AG10803 (cell line): ENCODE measurements at places on chromosomes 16 and 17.

GRCh38 chr16:11250091-11250785 is 5.8 kb downstream of the SOCS1 start:
- DNase-seq: no peak

DNA sequence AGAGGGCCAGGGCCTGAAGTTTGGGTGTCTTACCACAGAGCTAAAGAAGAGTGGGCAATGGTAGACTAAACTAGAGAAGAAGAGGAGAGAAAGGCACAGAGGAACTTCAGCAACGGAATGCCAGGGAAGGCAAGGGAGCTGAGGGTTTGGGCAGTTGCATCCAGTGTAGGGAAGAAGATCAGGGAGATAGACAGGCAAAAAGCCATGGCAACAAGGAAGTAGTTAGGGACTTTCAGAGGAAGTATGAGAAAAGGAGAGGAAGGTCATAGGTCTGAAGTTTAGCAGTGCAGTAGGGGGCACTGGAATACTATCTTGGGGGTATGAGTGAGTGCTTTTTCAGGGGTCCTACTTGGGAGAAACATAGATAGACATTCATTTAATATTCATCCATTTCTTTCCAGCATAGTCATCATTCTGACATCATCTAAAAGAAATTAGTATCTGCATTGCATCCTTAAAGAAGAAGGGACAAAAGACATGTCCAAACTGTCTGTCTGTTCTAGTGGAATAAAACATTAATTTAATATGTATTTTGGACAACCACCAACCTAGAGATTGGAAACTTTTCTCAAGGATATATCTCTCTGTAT is 2.2 kb upstream of the NF1 start:
- DNase-seq: no peak

- DNase-seq: no peak
Observed at GRCh38 chr17:81537343-81537855, 9.2 kb downstream of the FSCN2 start.

DNA sequence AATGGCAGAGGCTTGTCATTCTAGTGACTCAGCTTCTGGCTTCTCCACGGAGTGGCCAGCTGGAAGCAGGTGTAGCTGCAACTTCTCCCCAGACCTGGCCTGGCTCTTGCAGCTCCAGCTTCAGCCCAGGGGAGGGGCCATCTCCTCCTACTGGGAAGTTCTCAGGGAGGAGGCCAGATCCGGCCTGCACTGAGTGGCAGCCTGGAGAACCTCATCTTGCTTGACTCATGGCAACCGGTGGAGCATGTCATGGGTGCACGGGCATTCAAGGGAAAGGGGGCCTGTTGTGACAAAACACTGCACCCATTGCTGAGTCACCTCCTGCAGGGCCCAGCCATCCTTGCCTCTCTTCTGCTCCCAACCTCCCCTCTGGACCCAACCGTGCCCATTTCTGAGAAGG is 273.9 kb upstream of the MAF start:
- no peak for DNase-seq

DNA sequence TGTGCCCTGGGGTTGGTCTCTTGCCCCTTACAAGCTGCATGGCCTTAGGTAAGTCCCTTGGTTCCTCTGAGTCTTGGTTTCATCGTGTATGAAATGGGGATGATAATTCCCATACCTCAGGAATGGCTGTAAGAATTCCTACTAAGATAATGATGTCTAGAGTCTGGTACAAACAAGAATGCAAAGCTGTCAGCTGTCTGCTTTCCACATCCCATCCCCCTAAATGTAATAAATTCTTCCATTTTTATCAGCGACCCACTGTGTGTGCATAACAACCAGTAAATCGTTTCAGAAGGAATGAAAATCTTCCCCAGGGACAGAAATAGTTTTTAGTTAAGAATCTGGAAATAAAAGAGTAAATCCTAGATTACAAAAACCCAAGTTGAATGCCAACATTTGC is 95.4 kb downstream of the CPPED1 start:
- no peak for DNase-seq

DNA sequence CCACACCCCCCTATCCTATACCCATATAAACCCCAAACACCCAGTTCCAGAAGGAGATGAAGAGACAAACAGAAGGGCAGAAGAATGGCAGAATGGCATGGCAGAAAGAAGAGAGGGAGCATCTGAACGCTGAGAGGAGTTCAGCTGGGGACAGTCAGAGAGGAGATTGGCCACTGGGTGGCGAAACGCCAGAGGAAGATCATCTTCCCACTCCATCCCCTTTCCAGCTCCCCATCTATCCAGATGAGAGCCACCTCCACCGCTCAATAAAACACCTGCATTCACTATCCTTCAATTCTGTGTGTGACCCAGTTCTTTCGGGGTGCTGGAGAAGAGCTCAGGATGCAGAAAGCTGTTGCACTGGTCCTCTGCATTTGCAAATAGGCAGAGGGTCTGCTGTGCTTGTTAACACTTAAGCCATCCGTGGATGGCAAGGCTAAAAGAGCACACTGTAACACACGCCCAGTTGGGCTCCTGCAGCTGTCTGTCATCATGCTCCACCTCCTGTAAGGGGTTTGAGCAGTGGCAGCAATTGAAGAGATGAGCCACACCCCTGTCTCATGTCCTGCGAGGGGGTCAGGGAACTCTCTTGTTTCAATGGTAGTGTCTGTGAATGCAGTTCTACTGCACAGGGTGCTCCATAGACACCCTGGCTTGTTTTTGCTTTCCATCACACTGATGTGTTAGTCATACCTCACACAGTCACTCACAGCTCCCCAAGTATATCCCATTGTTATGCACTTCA is 1034.8 kb upstream of the RBFOX1 start:
- DNase-seq: no peak

DNA sequence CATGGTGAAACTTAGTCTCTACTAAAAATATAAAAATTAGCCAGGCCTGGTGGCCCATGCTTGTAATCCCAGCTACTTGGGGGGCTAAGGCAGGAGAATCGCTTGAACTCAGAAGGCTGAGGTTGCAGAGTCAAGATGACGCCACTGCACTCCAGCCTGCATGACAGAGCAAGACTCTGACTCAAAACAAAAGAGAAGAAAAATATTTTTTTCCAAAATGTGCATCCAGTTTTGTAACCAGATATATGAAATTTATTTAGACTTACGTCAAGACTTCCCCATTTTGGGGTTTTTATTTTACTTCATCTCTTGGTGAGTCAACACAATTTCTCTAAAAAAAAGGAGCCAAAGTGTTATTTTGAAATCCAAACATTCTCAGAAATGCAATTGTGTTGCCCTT is 5.5 kb upstream of the TM4SF5 start:
- DNase-seq: peak; percentile 13

GRCh38 chr16:55506708-55507107 is 2.2 kb upstream of the LPCAT2 start:
- no peak for DNase-seq

DNA sequence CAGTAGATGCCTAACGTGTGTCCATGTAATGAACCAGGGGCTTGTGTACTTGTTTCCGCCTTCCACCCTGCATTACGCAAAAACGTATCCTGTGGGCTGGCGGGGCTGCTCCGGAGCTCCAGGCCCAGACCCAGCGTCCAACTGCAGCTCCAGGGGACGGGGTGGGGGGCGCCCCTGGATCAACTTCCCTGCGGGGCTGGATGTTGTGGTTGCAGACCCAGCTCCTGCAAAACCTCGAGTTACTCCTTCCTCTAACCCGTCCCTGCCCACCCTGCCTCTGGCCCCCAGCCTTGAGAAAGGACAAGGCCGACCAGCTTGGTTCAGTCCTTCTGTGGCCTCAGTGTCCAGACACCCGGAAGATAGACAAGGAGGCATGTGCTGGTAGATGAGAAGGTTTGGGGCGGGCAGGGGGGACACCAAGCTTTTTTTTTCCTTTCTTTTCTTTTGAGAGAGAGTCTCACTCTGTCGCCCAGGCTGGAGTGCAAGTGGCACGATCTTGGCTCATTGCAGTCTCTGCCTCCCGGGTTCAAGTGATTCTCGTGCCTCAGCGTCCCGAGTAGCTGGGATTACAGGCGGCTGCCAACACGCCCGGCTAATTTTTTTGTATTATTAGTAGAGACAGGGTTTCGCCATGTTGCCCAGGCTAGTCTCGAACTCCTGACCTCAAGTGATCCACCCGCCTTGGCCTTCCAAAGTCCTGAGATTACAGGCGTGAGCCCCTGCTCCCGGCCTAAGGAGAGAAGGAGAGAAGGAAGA is 731 bp upstream of the EXOC7 start:
- no peak for DNase-seq

DNA sequence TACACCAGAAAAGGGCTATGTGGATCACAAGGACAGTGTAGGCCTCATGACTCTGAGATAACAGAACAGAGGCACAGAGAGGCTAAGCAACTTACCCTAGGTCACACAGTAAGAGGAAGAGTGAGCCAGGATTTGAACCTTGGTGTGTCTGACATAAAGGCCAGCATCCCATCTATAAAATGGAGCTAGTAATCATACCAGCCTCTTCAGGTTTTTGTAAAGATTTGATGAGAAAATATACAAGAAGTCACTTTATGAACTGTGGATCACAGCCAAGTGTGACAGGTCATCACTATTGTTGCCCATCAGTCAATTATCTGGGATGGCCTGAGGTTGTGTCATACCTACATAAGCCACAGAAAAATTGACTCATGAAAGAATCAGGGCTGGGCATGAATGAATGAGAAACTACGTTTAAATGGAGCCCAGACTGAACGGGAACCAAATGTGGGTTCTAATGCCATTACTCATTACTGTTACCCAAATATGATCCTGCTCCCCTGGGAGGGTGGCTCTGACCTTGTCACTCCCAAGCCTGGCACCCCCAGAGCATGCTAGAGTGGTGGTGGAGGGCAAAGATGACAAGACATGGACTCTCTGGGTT is 21.0 kb downstream of the FBXO39 start:
- DNase-seq: peak; percentile 54

DNA sequence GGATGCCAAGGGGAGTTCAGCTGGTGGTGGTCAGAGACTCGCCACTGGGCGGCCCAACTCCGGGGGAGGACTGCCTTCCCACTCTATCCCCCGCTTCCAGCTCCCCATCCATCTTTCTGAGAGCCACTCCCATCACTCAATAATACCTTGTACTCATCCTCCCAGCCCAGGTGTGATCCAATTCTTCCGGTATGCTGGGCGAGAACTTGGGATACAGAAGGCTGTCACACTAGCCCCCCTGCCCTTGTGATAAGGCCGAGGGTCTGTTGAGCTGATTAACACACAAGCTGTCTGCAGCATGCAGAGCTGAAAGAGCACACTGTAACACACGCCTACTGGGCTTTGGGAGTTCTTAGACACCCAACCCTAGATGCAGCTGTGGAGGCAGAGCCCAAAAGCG is 460.4 kb upstream of the EEF2KMT start:
- no peak for DNase-seq

GRCh38 chr16:57127037-57127763 is 34.8 kb downstream of the CPNE2 start:
- DNase-seq: no peak

DNA sequence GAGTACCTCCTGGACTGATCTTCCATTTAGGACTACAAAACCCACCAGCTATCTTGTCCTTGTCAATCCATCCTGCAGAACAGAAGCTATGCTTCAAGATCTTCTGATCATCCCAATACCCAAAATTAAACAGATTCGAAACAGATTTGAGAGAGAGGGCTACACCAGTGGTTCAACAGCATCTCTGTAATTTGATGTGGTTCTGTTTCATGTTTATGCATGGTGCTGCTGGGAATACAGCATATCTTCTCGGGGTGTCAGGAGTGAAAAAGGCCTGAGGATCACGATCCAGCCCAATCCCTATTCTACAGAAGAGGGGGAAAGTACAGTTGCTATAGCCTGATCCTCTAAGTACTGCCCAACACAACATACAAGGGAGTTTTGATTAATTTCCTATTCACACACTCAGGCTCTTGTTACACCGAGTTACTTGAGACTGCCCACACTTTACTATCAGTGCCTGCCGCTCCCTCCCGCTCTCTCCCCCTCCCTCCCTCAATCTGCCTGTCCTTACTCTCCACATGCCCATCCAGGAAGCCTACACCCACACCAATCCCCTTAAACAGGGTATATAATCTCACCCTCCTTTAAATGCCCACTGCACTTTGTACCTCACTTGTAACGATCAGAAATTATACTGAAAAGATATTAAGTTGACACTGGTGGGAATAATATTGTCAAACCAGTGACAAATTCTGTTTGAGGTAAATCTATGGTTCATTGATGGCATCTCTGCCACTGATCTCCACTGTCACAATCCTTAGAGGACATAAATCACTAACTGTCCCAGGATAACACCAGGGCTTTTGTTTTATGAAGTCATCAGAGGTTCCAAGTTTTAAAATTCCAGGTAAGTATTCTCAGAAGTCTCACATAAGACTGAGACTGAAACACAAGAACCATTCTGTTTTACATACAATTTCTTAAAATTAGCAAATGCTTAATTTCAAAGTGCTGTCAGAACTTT is 89.3 kb upstream of the PLEKHM1 start:
- DNase-seq: no peak

GRCh38 chr17:40827746-40828453 is 5.5 kb upstream of the KRT10 start:
- no peak for DNase-seq

DNA sequence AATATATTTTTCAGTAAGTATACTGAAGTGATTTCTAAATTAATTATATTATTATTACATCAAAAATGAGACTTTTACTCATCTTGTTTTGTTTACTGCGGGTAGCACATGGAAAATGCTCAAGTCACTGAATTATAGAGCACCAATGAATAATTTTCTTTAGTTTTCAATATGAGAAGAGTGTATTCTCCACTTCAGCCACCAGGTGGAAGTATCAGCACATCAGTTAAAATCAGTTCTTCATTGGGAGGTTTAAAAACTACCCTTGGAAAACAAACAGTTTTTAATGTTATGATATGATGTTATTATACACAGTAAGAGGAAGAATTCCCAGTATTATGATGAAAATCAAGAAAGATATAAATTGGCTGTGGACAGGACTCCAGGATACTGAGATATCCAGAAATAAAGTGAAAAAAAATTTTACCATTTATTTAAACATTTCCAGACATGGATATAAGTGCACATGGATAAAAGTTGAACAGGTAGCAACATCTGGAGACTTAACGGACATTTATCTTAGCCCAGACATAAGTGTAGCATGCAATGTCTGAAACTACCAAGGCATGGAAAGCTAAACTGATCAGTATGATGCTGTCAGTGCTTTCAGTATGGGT is 467.3 kb downstream of the KCNJ2 start:
- DNase-seq: peak; percentile 42

DNA sequence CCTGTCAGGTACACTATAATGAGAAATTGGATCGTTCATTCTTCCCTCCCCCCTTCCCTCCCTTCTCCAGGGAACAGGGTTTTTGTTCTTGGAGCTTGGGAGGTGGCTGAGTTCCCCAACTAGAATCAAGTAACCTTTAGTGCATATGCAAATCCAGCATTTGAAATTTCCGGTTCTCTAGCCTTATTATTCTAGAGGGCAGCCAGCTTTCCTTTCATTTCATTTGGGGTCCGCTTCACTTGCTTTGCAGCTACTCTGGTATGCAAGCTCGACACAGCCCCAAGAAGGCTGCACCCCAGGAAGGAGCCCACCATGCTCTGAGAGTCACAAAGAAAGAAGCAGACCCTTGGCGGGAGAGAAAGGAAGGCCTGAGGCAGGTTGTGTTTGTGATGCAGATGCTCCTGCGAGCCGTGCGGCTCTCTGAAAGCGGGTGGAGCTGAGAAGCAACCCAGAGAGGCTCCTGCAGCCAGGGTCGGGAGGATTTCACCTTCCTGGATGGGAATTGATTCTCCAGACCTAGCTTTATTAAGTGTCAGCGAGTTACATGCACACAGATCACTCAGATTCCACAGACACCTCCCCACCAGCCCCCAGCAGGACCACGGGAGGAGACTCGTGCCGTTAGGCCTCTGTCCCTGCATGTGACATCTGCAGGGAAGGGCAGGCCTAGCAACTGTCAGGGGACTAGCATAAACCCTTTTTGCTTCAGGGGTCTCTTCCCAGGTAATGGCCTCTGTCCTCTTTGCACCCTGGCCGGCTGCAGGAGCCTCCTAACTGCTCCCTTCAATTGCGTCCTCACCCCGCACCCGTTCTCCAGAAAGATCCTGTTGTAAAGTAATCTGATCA is 34.5 kb downstream of the PMM2 start:
- DNase-seq: no peak
